NCI-H187 treated with DMSO at 0.1 percent for 48 hours (cell line): ENCODE measurements at places on chromosomes 3 and 15.

DNA sequence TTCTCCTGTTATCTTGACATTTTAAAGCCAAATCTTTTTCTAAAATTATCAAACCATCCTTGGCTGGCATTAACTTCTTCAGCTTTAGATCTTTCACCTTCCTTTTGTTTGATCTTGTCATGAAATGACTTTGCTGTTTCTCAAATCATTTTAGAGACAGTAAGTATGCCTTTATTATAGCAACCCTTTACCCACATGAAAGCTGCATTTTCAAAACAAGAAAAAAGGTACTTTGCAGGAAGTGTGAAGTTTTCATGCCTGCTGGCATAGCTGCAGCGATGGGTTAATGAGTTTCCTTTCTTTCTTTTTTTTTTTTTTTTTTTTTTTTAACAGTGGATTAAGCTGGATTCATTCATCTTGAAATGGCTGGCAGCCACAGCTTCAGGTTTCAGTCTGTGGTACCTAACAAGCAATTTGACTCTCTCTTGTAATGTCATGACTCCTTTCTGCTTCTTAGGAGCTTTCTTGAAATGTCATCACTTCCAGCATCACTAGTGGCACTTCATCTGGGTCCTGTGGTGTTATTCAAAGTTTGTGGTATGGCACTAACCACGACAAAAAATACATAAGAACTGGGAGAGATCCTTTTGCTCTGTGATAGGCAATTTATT lies 18.8 kb downstream of the SLC25A26 start:
- DNase-seq, result no peak

DNA sequence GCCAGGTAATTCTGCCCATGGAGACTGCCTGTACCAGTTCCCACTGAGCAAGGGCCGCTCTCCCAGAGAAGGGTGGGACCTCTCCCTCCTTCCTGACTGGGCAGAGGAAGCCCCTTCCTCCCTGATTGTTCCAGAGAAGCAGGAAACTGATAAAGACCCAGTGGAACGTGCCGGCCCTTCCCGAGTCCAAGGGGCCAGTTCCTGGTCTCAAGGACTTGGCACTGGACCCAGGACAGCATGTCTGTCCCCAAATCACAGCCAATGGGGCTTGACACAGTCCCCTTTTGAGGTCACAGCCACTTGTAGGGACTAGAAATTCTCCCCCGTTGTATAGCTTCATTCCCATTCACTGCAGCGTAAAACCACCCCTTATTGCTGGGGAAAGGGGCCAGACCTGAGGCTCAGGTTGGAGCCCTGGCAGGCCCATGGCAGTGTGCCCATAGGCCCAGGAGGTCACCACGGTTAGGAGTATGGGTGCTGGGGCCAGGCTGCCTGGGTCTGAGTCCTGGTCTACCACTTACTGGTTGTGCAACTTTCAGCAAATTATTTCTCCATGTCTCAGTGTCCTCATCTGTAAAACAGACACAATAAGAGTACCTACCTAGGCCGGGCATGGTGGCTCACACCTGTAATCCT lies 18.1 kb downstream of the CSRNP1 start:
- no peak for DNase-seq

- DNase-seq, result no peak
Measured at GRCh38 chr3:131277836-131278497, 103.6 kb upstream of the NUDT16 start.

DNA sequence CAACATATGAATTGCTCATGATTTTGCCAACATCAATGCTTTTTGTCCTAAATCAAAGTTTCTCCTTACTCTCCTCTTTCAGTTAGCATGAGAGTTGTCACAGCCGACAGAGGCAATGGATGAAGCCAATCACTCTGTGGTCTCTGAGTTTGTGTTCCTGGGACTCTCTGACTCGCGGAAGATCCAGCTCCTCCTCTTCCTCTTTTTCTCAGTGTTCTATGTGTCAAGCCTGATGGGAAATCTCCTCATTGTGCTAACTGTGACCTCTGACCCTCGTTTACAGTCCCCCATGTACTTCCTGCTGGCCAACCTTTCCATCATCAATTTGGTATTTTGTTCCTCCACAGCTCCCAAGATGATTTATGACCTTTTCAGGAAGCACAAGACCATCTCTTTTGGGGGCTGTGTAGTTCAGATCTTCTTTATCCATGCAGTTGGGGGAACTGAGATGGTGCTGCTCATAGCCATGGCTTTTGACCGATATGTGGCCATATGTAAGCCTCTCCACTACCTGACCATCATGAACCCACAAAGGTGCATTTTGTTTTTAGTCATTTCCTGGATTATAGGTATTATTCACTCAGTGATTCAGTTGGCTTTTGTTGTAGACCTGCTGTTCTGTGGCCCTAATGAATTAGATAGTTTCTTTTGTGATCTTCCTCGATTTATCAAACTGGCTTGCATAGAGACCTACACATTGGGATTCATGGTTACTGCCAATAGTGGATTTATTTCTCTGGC lies 2.5 kb downstream of the OR4F6 start:
- no peak for DNase-seq

GRCh38 chr3:186719945-186720739 lies 3.0 kb downstream of the KNG1 start:
- no peak for DNase-seq

GRCh38 chr3:18258492-18258891 lies 166.6 kb downstream of the SATB1 start:
- DNase-seq, result no peak

- no peak for DNase-seq
Measured at GRCh38 chr15:99213187-99213811, 36.1 kb downstream of the TTC23 start.

- no peak for DNase-seq
Measured at GRCh38 chr3:83302091-83302490, 1540.6 kb upstream of the GBE1 start.
